H4 (cell line): ENCODE measurements at places on chromosomes 12 and 14.
A peak's percentile ranks its signal among the peaks of the same experiment; 100 is the strongest.

DNA sequence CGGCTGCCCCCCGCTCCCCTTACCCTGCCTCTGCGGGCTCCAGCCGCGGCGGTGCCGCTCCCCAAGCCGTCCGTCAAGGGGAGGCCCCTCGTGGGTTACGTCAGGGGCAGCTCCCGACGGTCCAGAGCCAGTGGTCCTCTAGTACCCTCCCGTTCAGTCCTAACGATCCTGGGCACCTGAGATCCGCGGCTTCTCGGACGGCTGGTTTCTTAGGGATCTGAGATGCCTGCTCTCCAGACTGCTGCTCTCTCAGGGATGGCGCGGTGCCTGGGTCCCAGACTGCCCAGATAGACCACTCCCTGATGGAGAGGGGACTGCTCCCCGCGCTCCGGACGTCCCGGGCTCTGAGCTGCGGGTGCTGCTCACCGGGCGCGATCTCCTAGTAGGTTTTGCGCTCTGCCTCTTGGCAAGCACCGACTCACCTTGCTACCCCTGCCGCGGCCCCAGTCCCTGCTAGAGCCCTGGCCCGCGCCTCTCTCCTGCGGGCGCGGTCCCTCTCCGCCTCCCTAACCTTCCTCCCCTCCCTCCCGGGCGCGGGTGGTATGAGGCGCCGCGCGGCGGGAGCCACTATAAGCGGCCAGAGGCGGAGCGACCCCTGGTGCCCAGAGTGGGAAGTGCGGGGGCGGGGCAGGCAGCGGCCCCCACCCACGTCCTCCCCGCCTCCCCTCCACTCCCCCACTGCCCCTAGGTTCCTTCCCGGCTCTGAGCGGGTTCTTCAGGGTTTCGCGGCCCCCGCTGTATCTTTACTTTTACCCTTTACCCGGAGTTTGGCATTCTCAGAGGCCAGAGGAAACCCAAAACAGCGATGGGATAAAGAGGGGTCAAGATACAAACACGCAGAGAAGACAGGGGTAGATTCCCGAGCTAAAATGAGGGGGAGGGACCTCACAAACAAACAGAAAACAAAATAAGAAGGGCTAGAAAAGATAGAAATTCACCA is at the start of gene C1QL4:
TSS of gene C1QL4 (minus strand) at position 544 of the 940 bp plus-strand sequence. CDS start 711 bp downstream, outside the sequence.
- peak; percentile 48 for DNase-seq

GRCh38 chr12:41188841-41189394 is 798 bp downstream of the PDZRN4 start:
- no peak for DNase-seq

GRCh38 chr14:36069535-36069900 is 107.0 kb downstream of the PTCSC3 start:
- DNase-seq: peak; percentile 61

DNA sequence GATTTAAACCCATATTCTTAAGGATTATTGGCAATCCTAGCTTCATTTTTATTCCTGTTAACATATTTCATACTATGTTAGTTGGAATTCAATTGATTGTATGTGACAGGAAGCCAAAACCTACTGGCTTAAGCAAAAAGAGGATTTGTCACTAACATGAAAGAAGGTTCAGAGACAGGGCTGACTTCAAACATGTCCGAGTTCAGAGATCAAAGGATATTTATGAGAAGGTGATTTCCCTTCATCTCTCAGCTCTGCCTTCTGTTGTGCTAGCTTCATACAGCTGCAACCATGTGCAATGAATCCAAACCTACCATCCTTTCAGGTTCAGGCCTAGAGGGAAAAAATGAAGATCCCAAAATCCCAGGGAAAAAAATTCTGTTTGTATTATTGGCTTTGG is 349.7 kb downstream of the ATP23 start:
- no peak for DNase-seq
